ENCODE measurements at places on chromosomes 2 and 18.

GRCh38 chr2:19362094-19362754, 3.8 kb upstream of the OSR1 start:
- no peak for DNase-seq

GRCh38 chr2:1773883-1774282, 29.6 kb upstream of the PXDN start:
- DNase-seq: no peak

DNA sequence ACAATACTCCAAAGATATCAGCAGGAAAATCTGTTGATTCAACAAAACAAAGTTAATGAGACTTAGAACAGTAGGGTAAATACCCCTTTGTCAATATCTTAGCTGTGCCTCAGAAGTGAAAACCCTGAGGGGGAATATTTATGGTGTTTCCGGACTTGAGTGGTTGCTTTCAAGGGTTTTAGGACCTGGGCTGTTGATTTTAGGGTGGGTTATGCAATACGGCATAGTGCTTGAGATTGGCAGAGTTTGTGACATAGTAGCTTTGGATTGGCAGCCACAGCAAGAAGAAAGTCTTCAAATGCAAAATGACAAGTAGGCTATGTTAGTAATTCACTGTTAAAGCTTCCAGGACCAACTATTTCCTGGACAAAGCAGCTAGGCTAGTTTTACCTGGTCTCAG, 826.3 kb upstream of the CDH2 start:
- no peak for DNase-seq

GRCh38 chr2:126145752-126146151, 510.2 kb upstream of the GYPC start:
- no peak for DNase-seq

GRCh38 chr2:69645031-69645431, 1.5 kb upstream of the AAK1 start:
- DNase-seq: no peak

DNA sequence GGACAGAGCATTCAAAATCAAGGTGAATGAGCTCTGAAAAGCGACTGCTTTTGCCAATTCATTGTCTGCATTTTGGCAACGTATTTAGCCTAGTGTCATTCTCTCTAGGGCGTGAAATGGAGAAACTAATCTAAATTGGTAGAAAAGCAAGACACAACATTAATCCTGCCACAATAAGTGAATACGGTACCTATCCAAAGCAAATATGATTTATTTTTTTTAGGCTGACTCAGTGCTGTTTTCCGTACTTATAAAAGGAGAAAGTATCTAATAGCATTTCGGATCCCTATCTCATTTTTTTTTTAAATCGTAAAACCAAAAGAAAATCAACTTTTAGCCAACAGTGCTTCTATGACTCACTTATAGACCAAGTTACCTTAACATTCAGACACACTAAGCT, 672.5 kb downstream of the LRP1B start:
- DNase-seq: no peak

Data from fibroblast of skin of left biceps (primary cell).